ENCODE measurements at places on chromosomes 13 and 19. TPM values are rescaled to one million over a fixed set of nuclear protein-coding genes. Genes with fewer than 3 reads are reported as not detected.

DCAF15 gene
- 10.0 TPM for total RNA-seq

LGALS14 gene
- not detected for total RNA-seq

LRCH1 gene
- 10.2 TPM for total RNA-seq

TJP3 gene
- not detected for total RNA-seq

CYP2F1 gene
- total RNA-seq = not detected

DPY19L3 gene
- 30.6 TPM for total RNA-seq

NPHS1 gene
- total RNA-seq = not detected

TMEM38A gene
- total RNA-seq = 5.1 TPM

SIGLEC12 gene
- not detected for total RNA-seq

NPAS1 gene
- 0.79 TPM for total RNA-seq

C19orf18 gene
- total RNA-seq = not detected

ZNF433 gene
- total RNA-seq = 3.4 TPM

WDR88 gene
- not detected for total RNA-seq

SRRM5 gene
- total RNA-seq = 0.03 TPM

TEX29 gene
- total RNA-seq = 0.26 TPM
